ENCODE measurements at places on chromosomes 2 and 18.

- no peak for DNase-seq
These were observed 68.6 kb upstream of the PELI1 start for GRCh38 chr2:64212801-64213321.

GRCh38 chr2:167491788-167492187 is 603.5 kb downstream of the XIRP2 start:
- DNase-seq: no peak

- DNase-seq: no peak
These were observed 45.1 kb downstream of the NTSR2 start for GRCh38 chr2:11624893-11625292.

DNA sequence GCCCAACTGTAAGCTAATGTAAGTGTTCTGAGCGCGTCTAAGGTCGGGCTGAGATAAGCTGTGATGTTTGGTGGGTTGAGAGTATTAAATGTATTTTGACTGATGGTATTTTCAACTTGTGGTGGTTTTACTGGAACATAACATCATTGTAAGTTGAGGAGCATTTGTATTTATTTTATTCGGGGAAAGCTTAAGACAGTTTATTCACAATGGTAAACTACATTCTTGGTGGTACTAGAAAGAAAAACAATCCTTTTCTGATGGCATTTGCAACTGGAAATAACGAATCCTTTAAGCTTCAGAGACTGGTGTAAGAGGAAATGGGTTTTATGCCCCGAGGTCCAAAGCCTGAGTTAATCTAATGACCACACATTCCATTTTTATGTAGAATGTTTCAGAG is 283.3 kb upstream of the NETO1 start:
- no peak for DNase-seq

DNA sequence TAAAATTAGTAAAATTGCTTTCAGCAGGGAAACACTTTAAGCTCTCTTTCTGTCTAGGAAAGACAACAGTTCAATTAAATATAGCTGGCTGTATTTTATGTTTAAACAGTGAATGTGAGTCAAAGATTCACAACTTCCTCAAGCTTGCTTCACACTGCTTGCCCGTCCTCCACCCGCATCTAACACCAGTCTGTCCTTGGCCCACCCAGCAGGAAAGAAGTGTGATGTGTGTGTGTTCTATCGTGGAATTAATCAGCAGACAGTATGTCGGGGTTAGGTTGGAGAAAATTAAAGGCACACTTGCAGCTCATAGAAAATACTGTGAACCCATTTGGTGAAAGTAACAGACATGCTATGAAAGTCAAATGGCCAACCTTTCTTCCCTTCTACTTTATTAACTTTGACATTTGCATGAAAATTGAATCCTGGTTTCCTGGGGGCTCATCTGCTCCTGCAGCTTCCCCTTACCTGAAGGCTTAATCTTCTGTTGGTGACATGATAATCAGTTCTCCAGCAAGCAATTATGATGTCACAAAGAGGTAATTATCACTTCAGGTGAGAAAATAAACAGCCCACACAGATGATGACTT is 182.0 kb downstream of the UXS1 start:
- no peak for DNase-seq

- DNase-seq: no peak
These were observed 56.4 kb upstream of the ITGA6 start for GRCh38 chr2:172370821-172371455.

- DNase-seq: no peak
These were observed 60.8 kb upstream of the GLS start for GRCh38 chr2:190819840-190820301.

- no peak for DNase-seq
These were observed 3.3 kb downstream of the SLC8A1 start for GRCh38 chr2:40448476-40449079.

- no peak for DNase-seq
These were observed 73.8 kb downstream of the RPIA start for GRCh38 chr2:88765154-88765888.

GRCh38 chr2:69170661-69171060 is 157.7 kb downstream of the ANTXR1 start:
- DNase-seq: no peak

DNA sequence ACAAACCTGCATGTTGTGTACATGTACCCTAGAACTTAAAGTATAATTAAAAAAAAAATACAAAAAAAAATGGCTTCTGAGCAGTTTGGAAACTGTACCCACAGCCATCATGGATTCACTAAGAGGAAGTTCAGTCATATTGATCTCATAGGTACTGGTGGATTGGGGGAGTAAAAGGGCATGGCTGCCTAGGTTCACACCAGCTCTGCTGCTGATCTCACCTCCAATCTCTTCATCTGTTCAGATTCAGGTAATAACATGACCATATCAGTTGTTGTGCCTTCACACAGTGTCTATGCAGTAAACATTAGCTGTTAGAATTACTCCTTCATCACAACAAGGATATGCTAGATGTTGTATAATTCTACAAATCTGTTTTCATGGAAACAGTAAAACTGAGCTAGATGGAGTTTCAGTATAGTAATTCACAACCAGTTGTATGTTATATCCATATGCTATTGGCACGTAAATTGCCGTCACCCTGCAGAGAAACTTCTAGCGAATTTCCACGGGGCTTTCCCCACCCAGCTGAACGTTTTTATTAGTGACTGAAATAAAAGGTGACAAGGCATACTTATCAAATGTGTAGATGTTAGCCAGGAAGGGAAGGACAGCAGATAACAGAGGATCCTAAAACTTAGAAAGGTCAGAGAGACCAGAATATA is 59.3 kb upstream of the ITM2C start:
- DNase-seq: no peak

DNA sequence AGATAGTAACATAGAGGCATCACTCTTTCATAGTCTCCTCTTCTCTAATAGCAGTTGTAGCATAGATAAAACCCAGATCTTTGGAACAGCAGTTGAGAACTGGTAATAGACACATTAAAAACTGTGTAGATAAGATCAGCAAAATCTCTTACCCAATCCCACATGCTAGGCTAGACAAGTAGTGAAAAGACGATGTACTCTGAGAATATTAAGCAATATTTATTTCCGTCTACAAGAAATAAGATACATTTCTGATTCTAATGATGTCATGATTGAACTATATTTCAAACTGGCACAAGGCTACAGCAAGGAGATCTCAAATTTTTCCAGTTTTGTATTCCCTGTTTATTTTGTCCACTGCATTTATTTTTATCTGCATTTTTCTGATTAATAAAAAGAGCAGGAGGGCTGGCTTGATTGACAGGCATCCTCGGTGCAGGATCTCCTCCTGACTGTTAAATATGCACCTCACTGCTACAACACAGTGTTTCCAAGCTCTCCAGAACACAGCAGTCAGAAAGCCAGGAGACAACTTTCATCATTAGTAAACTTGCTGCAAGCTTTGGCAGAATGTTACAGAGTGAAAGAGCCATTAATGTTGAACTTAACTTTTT is 73.3 kb upstream of the ATIC start:
- no peak for DNase-seq

DNA sequence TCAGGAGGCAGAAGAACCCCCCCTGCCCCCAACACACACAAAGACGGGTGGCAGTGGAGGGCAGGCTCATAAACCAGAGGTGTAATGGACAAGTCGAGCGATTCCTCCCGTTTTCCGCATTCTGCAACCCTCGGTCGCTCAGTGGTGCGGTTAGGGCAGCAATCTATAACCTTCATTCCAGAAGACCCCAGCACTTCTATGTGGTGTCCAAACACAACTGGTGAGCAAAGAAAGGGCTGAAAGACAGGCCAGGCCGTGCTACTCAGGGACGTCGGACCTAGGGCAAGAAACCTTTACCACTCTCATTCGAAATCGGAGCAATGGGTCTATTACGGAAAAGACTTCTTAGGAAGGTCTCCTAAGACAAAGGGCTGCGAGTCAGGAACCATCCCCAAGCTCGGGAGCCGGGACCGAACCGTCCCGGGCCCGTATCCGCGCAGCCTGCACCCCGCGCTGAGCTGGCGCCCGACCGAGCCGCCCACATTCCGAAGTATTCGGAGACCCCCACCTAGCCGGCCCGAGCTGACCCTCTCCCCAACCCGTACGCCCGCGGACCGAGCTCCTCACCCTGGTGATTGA is 568 bp downstream of the ARL5A start:
- no peak for DNase-seq

- no peak for DNase-seq
These were observed 336.8 kb downstream of the KCNJ3 start for GRCh38 chr2:155035308-155035707.

GRCh38 chr2:233385489-233386044 is 31.3 kb downstream of the DGKD start:
- no peak for DNase-seq

- no peak for DNase-seq
These were observed 6.4 kb upstream of the GEMIN6 start for GRCh38 chr2:38771632-38772031.

DNA sequence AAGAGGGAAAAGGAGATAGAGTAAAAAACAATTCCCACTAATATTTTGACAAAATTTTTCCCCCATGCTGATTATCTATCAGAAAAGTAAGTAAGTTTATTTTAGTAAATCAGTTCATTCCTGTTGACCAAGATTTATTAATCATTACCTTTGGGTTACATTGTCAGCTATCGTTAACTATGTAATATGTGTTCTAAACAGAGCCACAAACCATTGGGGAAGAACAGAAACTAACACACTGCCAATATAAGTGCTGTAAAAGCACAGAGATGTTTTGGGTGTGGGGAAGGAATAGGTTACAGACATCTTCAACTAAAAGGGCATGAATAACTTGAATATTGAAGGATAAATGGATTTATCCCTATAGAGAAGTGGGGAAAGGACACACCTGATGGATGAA is 42.5 kb upstream of the ACADL start:
- no peak for DNase-seq

Measured in activated T-helper 1 cell treated with anti-CD3 and anti-CD28 coated beads, Interleukin-2, amount 50 U/mL, for 16 hours (primary cell).